ENCODE measurements at places on chromosomes 13 and 19.

- no peak for DNase-seq
Measured at GRCh38 chr19:48844472-48844871, 8.2 kb upstream of the HSD17B14 start.

DNA sequence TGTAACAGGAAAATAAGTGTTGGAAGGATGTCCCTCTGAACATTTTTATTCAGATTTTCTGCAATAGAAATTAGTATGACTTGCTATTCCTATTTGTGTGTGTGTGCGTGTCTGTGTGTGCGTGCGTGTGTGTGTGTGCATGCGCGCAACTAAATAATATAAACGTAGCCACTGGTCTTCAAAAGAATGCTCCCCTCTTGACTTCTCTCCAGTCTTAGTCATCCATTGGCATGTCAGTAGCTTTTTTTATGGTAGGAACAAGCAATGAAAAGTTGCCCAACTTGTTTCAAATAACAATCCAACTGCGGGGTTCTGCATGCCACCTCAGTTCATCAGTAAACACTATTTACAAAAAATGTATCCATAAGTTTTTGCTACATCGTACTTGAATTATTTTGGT is 249.6 kb downstream of the GPC6 start:
- no peak for DNase-seq

GRCh38 chr13:110341445-110342244 is 34.6 kb downstream of the COL4A2 start:
- no peak for DNase-seq

DNA sequence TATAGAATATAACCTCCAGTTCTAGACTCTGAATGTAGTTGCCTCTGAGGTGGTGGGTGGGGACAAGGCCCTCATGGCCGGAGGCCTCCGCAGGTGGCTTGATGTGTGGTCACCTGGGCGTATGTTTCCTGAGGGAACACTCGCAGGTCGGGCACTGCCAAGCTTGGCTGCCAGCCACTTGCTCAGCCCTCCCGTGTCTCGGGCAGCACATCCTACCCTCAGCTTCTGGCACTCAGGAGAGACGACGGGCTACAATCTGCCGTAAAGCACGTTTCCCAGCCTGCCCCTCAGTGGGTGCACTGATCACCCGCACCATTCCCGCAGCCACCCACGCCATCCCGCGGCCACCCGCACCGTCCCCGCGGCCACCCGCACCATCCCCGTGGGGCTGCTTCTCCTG is 15.2 kb downstream of the THOP1 start:
- no peak for DNase-seq

DNA sequence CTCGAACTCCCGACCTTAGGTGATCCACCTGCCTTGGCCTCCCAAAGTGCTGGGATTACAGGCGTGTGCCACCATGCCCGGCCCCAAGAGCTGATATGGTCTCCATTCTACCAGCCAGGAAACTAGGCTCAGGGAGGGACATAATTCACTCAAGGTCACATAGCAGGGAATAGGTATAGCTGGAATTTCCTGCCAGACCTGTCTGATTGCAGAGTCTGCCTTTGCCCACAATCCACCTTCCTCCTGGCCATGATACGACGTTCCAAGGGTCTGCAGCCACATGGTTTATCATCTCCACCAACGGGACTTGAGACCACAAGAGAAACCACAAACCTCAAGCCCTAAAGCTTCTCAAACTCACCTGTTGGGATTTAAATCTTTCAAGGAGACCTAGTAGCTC is 32.0 kb downstream of the ZNRF4 start:
- no peak for DNase-seq

- no peak for DNase-seq
Measured at GRCh38 chr13:40146611-40147117, 491.2 kb downstream of the COG6 start.

- DNase-seq, result no peak
Measured at GRCh38 chr13:44747179-44747578, 171.0 kb upstream of the TSC22D1 start.

DNA sequence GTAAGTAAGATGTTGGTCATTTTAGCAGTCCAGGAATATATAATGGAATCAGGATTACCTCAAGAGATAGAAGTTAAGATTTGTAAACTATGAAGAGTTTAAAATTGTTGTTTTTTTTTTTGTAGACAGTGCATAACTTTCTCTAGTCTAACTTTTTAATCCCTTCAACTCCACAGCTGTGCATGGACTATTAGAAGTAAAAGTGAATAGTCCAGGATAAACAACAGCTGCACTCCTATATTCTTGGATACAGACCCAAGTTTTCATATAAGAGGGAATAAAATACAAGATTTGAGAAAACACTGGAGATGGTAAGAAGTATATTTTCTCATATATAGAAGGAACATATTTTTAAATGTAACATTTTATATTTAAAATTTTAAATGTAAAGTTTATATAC is 1509.9 kb downstream of the SLITRK5 start:
- no peak for DNase-seq

DNA sequence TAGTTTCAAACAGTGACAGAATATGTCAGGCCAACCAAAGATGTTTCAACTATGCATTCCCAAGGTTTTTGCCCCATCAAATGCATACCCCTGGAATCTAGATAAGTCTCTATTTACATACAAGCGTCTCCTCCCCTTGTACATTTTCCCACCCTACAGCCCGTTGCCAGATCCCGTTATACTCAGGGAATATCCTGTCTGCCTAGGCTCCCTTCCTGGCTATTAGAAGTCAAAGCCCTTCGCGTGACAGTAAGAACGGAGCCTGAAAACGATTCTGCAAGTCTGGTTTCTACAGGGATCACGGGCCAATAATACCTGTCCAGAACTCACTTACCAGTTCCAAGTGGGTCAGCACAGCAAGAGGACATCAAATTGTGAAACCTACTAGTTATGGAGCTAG is 134.8 kb downstream of the LACC1 start:
- DNase-seq, result no peak

DNA sequence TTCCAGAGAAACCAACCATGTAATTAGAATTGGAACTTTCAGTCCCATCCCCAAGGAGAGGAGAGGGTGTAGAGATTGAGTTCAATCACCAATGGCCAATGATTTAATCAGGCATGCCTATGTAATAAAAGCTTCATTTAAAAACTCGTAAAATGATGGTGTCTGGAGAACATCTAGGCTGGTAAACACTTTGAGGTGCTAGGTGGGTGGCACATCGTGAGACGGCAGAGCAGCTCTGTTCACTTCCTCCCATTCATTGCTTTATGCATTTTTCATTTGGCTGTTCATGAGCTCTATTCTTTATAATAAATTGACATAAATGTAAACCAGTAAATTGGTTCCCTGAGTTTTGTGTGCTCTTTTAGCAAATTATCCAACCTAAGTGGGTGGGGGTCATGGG is 90.1 kb downstream of the ELF1 start:
- DNase-seq, result no peak

GRCh38 chr19:2135474-2136402 is 15.6 kb downstream of the AP3D1 start:
- no peak for DNase-seq

GRCh38 chr13:110699148-110700145 is 6.5 kb downstream of the CARS2 start:
- no peak for DNase-seq

DNA sequence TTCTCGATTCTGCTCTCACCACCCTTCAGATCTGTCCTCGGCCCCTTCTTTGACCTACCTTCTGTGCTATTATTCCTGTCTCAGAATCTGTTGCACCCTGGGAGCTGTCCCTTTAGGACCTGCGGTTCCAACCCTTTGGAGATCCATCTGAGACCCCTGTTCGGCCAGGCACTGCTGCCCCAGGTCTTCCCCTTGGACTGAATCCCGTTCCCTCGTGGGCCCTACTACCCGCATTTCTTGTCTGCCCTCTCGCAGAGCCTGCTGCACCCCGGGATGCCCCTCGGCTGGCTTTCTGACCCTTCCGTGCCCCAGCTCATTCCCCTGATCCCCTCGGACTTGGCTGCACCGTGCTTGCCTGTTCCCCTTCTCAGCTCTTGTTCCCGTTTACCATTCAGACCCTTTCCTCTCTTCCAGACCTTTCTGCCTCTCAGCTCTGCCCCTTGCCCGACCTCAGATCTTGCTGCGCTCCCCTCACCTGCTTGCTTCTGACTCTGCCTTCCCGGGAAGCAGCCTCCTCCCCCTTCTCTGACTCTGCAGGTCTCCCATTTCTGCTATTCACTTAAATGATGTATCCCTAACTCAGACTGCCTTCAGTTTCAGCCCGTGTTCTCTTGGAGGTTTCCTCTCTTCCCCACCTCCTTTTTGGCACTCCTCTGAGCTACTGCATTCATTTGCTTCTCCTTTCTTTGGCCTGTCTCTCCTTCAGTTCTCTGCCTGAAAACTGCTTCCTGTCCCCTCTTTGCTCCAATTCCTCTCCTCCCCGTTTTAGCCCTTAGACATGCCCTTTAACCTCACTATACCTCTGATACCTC is 1.1 kb downstream of the ARHGAP35 start:
- no peak for DNase-seq

DNA sequence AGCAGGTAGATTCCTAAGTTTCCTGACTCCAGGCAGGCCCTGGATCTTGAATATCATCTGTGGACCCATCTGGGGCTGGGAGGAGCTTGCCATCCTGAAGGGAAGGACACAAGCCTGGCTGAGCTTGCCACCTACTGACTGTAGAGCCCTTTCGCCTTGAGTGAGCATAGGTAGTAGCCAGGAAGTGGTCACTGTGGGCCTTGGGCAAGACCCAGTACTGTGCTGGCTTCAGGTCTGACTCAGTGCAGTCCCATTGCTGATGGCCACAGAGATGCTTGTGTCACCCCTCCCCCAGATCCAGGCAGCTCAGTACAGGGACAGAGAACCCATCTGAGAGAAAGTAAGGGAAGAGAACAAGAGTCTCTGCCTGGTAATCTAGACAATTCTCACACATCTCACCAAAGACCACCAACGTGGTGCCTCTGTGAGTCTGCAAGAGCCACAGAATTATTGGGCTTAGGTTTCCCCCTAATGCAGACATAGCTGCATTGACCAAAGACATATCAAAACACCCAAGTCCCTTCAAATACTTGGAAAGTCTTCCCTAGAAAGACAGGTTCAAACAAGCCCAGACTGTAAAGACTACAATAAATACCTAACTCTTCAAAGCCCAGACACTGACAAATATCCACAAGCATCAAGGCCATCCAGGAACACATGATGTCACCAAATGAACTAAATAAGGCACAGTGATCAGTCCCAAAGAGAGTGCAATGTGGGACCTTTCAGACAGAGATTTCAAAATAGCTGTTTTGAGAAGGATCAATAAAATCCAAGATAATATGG is 108.2 kb upstream of the WASF3 start:
- DNase-seq, result no peak

GRCh38 chr13:26571518-26571917 is 14.0 kb downstream of the WASF3 start:
- DNase-seq, result no peak

DNA sequence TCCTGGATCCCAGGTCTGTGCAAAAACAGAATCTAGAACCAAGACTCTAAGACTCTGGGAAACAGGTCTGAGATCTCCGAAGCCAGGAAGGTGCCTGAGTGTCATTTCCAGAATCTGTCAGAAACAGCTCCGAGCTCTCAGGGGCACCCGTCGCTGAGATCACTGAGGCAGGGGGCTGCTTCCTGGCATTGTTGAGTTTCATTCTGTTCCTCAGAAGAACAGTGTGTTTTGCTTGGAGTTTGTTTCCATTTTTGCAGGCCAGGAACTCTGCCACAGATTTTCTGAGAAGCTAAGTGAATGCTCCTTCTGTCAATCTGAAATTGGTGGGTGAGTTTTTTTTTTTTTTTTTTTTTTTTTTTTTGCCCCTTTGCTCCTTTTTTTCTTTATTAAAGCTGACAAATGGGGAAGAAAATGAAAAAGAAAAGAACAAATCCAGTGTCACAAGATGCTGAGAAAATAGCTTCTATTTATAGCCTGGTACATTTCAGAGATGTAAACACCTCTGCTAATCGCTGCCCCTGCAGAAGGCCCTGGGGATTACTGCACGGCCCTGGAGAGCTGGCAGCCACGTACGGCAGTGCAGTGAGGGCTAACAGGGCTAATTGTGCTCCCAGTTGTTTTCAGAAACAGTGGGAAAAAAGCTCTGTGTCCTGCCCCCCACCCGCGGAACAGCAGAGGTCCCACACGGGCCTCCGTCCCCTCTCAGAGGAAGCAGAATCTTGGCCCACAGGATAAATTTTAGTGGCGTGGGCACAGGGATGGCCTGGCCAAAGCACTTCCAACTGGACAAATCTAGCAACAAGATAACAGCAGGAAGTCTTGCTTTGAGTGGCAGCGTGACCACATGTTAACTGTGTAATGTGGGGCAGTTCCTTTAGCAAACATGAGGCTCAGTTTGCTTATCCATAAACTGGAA is 237.6 kb upstream of the IRS2 start:
- DNase-seq, result no peak

DNA sequence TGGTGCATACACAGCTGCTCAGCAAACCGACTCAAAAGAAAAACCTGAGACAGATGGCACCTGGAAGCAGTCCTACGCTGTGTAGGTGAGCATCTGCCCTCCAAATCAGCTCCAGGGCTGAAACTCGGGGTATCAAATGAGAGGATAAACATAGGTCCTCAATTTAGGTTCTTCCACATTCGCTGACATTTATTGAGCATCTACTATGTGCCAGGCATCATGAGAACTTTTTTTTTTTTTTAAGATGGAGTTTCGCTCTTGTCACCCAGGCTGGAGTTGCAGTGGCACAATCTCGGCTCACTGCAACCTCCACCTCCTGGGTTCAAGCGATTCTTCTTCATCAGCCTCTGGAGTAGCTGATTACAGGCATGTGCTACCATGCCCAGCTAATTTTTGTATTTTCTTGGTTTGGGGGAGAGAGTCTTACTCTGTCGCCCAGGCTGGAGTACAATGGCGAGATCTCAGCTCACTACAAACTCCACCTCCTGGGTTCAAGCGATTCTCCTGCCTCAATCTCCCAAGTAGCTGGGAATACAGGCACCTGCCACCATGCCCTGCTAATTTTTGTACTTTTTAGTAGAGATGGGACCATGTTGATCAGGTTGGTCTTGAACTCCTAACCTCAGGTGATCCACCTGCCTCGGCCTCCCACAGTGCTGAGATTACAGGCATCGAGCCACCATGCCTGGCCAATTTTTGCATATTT is 13.4 kb downstream of the QPCTL start:
- DNase-seq, result no peak

- no peak for DNase-seq
Measured at GRCh38 chr13:40302351-40302750, 364.1 kb downstream of the FOXO1 start.

GRCh38 chr13:40204246-40204645 is 462.2 kb downstream of the FOXO1 start:
- no peak for DNase-seq

DNA sequence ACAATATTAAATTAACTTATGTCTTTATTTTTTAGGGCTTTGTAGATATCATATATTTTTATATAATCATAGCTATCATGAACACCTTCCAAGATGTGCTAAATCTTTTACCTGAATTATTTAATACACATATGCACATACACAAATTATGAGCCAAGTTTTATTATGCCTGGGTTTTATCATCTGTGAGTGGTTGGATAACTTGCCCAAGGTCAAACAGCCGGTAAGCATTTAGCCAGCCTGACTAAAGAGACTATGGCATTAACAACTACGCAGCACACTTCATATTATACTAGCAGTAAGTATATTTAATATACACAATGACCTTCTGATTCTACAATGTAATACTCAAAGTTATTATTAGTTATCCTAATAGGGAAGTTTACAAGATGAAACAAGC is 132.7 kb downstream of the FREM2 start:
- no peak for DNase-seq

- no peak for DNase-seq
Measured at GRCh38 chr19:48418317-48419064, 25.0 kb downstream of the GRIN2D start.

GRCh38 chr19:47153266-47153665 is 22.6 kb downstream of the SAE1 start:
- DNase-seq, result no peak

GRCh38 chr19:43674183-43674582 is 4.2 kb upstream of the PLAUR start:
- no peak for DNase-seq

All from activated T-cell treated with anti-CD3 and anti-CD28 coated beads for 48 hours (primary cell).